Hippocampal formation (tissue), 2 donors: ENCODE measurements at places on chromosomes 1 and 21.

DNA sequence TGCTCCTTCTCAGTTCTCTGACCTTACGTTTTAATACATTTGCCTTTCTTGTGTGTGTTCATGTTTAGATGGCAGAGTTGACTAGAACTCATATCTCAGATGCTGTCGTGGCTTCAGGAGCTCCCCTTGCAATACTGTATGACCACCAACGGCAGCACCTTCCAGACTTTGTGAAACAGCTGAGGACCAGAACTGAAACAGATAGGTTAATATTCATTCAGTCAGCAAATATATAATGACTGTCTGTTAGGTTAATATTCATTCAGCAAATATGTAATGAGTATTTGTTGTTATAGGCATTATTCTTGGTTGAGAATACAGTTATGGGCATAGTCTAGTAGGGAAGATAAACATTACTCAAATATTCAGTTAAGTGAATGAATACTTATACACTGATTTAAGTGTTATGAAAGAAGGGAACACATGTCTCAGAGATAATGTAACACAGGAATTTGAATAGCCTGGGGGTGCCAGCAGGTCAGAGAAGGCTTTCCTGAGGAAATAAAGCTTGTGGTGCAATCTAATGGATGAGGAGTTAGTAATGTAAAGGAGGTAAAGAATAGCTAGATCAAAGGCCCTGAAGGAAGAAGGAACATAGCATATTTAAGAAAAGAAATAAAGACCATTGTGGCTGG is 88.5 kb downstream of the CEP350 start:
- DNase-seq, result no peak

- no peak for DNase-seq
Measured at GRCh38 chr1:22915816-22916470, 56.7 kb downstream of the LACTBL1 start.

GRCh38 chr1:24705260-24706073 is 39.8 kb upstream of the CLIC4 start:
- DNase-seq, result peak; percentile 83

GRCh38 chr1:218642033-218642948 is 297.2 kb downstream of the TGFB2 start:
- no peak for DNase-seq

DNA sequence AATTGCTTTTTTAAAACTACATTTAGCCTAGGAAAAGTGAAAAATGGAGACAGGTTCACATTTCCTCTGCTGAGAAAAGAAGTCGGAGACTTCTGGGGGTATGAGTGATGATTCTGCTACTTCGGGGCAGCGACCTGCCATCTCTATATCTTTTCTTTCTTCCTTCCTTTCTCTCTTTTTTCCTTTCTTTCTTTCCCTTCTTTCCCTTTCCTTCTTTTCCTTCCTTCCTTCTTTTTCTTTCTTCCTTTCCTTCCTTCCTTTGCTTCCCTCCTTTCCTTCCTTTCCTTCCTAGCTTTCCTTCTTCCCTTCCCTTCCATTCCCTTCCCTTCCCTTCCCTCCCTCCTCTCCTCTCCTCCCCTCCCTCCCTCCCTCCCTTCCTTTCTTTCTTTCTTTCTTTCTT is 17.8 kb downstream of the TBX19 start:
- DNase-seq, result no peak

- DNase-seq, result peak; percentile 53
Measured at GRCh38 chr1:111535256-111536191, 32.1 kb upstream of the ADORA3 start.

DNA sequence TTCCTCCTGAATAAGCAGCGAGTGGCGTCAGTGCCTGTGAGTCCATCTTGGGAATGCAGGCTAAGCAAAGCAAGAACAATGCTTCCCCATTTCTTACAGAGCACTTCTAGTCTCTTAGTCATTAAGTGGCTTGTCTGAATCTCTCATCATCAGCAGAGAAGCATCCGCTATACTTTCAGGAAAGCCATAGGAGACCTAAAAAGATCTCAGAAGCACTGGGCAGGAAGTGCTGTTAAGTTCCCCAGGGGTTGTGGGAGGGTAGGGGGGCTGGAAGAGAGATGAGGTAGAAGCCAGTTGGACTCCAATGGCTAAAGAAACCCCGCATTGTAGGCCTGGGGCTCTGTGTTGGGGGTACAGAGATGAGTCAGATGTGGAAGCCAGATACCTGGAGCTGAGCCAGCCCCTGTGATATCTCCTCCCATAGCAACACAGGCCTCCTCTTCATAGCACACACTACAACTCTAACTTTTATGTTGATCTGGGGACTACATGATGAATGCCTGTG is 44.9 kb downstream of the SYT6 start:
- no peak for DNase-seq

DNA sequence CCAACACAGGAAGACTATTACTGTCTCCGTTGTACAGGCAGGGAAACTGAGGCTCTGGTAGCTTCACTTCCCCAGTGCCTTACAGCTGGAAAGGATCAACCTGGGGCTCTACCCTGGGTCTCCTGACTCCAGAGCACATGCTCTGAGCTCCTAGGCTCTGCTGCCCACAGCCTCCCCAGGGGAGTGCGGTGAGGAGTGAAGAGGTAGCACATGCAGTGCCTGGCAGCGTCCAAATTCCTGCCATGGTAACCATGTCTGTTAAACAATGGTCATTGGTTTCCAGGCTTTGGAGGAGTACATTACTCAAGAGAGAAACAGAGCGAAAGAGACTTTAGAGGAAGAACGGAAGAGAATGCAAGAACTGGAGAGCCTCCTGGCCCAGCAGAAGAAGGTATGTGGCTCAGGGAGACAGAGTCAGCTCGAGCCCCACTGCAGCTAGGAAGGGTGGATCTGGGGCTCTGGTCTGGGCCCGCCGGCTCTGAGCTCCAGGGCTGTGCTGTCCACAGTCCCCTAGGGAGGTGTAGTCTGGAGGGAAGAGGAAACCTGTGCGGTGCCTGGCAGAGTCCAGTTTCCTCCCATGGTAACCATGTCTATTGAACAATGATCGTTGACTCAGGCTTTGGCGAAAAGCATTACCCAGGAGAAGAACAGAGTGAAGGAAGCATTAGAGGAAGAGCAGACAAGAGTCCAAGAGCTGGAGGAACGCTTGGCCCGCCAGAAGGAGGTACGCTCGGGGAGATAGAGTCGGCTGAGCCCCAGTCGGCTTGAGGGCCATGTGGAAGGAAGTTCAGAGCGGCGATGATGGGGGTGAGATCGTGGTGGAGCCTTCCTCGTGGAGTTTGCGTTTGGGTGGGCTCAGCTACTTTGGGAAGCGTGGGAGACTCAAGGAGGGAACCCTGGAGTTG is 64.6 kb upstream of the EFHD2 start:
- DNase-seq, result no peak

GRCh38 chr1:210257698-210258529 is 25.3 kb downstream of the SERTAD4 start:
- no peak for DNase-seq

GRCh38 chr21:36946949-36947356 is 19.5 kb downstream of the HLCS start:
- no peak for DNase-seq

- no peak for DNase-seq
Measured at GRCh38 chr1:19596065-19596713, 47.9 kb upstream of the NBL1 start.

DNA sequence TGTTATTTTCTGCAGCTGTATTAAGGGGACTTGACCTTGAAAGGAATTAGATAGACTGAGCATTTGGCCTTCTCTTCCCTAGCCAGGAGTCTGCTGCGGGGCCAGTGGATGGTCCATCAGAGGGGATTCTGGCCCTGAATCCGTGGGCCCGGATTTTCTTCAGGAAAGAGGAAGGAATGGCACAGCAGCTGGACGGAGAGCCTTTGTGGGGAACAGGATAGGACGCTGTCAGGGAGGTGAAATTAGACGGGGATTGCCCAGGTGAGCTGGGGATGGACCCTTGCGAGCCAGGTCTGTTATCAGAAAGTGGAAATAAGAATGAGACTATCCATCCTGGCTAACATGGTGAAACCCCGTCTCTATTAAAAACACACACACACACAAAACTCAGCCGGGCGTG is 1.7 kb upstream of the C2CD2 start:
- DNase-seq, result no peak

- no peak for DNase-seq
Measured at GRCh38 chr1:18940303-18941020, 16.0 kb downstream of the IFFO2 start.

- DNase-seq, result no peak
Measured at GRCh38 chr1:5267603-5268235, 613.3 kb downstream of the AJAP1 start.

- DNase-seq, result no peak
Measured at GRCh38 chr1:33273406-33273805, 17.1 kb downstream of the ZNF362 start.

GRCh38 chr1:168223681-168224540 is 1.9 kb upstream of the SFT2D2 start:
- DNase-seq, result no peak

DNA sequence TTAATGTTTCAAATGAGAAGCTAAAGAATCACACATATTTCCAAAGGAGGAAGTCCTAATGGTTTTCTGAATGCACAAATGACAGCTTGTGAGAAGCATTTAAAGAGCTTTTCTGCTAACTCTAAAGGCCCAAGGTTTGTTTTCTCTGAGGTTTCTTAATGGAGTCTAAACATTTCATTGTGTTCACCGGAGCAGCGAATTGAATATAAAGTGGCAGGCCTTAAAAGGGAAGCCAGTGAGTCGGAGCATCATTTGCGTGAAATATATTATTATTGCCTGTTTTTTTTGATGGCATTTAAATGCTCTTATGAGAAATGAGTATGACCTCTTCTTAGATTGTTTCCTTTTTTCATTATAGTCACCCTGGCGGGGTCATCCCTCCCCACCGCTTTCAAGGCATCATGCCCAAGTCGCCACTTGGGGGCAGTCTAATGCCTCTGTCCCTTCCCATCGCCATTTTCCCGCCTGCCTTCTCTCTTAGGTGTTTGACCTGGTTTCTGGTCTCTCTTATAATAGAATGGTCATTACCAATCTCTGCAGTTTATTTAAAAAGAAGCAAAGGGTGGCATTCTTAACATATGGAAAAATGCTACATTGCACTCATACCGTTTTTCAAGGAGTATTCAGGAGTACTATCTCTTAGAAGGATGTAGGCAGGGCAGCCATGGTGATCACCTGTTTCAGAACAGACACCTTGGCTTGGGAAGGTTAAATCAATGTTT is 25.3 kb upstream of the OVAAL start:
- peak; percentile 52 for DNase-seq

- DNase-seq, result peak; percentile 3
Measured at GRCh38 chr1:93061895-93062792, 16.9 kb upstream of the MTF2 start.

DNA sequence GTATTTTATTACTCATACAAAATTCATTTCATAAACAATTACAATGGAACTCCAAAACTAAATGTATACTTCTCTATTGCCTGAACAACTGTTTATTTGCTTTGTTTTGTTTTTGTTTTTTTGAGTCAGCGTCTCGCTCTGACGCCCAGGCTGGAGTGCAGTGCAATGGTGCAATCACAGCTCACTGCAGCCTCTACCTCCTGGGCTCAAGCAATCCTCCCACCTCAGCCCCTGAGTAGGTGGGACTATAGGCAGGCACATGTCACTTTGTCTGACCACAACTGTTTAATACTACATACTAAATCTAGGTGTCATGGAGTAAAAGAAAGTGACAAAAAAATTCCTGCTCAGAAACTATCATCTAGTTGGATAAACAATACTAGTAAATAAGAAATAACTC is 49.3 kb downstream of the RAB3GAP2 start:
- no peak for DNase-seq

GRCh38 chr21:32597205-32597604 is 11.9 kb upstream of the TCP10L start:
- DNase-seq, result no peak

- no peak for DNase-seq
Measured at GRCh38 chr1:22320587-22321344, 130.9 kb upstream of the ZBTB40 start.

DNA sequence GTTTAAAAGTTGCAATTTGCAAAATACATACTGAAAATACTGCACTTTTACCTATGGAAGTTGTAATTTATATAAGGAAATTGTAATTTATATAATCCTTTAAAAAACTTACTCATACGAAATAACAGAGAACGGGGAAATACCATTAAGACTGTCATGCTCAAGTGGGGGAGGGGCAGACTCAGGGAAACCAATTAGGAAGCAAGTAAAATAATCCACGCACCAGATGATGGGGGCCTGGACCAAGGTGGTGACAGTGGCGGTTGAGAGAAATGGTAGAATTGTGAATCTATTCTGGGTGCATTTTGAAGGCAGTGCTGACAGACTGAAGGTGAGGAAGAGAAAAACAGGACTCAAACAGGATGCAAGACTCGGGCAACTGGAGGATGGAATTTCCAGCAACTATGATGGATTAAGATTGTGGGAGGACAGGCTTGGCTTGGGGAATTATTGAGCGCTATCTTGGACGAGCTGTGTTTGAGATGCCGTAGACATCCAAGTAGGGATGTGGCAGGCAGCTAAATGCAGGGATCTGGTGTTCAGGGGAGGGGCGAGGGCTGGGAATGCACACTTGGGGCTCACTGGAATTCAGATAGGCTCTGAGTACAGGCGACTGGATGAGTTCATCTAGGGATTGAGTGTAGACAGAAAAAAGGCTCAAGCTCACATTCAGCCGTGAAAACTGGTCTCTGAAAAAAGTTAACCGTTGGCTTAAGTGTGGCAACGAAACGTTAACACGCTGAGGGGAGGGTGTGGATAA is 977 bp downstream of the LCA5L start:
- DNase-seq, result no peak

GRCh38 chr1:70331962-70332361 is 22.6 kb downstream of the ANKRD13C start:
- no peak for DNase-seq

DNA sequence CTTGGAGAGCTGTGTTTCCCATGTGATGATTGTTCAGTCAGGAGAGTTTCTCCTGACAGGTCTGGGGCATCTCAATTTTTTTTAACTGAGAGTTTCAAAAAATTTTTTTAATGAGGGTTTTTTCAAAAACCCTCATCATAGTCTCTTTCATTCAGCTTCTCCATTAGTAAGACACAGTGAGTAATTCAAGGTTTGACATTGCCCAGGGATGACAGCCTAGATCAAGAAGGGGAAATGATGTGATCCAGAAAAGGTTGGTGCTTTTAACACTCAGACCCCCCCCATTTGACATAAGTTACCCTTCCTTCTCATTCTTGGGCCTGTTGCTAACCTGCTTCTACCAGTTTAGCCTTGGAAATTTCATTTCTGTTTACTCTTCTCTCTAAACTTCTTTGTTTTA is 189.4 kb upstream of the HOOK1 start:
- DNase-seq, result no peak

DNA sequence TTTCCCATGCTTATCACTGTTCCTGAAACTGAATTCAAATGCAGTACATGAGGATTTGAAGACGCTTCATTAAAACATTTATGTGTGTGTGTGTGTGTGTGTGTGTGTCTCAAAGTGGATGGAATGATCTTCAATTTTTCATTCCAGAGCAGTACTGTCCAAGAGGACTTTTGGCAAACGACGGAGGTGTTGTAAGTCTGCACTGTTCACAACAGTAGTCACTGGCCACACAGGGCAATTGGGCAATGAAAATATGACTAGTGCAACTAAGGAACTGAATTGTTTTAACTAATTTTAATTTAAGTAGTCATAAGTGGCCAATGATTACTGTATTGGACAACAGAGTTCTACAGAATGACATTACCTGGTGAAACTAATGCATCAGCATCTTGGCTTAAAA is 5.0 kb downstream of the TAF5L start:
- DNase-seq, result no peak

- no peak for DNase-seq
Measured at GRCh38 chr1:9419369-9420041, 119.8 kb upstream of the SLC25A33 start.

GRCh38 chr1:184260382-184260781 is 126.4 kb upstream of the C1orf21 start:
- no peak for DNase-seq

- DNase-seq, result no peak
Measured at GRCh38 chr1:210310562-210311153, 18.0 kb upstream of the HHAT start.
